ENCODE measurements at places on chromosomes 12 and 14. TPM values are rescaled to one million over a fixed set of nuclear protein-coding genes. Genes with fewer than 3 reads are reported as not detected.

DNA sequence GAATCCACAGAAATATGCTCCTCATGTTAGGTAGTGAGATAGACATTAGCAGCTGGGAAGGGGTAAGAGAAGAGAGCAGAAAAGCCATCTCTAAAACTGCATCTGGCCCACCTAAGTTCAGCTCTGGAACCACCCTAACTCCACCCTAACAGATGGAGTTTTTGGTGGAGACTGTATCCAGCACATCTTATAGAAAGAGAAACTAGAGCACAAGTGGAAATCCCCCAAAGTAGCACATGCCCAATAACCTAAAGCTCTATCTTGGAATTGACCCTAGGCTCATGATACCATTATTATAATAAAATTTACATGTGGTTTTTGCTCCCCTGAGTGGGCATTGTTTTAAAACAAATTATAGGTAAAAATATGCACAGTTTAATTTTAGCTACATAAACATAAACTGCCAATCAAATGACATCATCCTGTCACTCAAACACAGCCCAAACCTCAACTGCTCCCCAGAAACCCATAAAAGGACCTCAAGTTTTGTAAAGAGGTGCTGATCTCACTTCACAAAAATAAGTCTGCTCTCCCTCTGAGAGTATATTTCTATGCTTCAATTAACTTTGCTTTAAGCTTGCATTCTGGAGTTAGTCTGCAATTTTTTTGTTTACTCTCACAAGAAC lies 206.4 kb downstream of the PIK3C2G start:
- H3K4me1 ChIP-seq, result no peaks in the 10 kb centered on the region
- H3K27ac ChIP-seq, result no peak overlapping the region
- H3K4me3 ChIP-seq, result no peak overlapping the region
- no peaks in the 10 kb centered on the region for H3K36me3 ChIP-seq
- no peak for DNase-seq

- no peaks in the 10 kb centered on the region for H3K4me1 ChIP-seq
- peaks cover 64% of the 10 kb centered on the region for H3K36me3 ChIP-seq
- no peak overlapping the region for H3K27ac ChIP-seq
- DNase-seq, result no peak
- no peaks in the 10 kb centered on the region for H3K27me3 ChIP-seq
- H3K4me3 ChIP-seq, result no peak overlapping the region
Observed at GRCh38 chr14:67575684-67576083, 24.4 kb downstream of the PIGH start.

DNA sequence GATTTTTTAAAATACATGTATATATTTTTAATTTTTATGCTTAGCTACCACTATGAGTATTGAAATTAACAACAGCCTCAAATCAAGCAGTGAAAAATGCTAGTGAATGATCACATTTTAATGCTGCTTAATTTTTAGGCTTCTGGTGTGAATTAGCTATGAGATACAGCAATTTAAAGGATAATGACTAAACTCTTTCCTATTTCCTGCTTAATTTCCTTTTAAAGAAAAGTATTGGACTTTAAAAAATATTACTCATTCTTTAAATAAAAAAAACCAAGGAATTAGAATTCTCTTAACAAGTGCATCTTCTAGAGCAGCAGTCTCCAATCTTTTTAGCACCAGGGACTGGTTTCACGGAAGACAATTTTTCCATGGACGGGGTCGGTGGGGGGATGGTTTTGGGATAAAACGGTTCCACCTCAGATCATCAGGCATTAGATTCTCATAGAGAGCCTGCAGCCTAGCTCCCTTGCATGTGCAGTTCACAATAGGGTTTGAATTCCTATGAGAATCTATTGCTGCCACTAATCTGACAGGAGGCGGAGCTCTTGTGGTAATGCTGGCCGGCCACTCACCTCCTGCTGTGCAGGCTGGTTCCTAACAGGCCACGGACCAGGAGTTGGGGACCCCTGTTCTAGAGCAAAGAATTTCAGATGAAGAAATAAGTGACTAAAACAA lies 18.6 kb upstream of the NTN4 start:
- no peaks in the 10 kb centered on the region for H3K36me3 ChIP-seq
- H3K4me3 ChIP-seq, result no peak overlapping the region
- DNase-seq, result no peak
- H3K4me1 ChIP-seq, result peaks cover 18% of the 10 kb centered on the region
- no peak overlapping the region for H3K27ac ChIP-seq

DNA sequence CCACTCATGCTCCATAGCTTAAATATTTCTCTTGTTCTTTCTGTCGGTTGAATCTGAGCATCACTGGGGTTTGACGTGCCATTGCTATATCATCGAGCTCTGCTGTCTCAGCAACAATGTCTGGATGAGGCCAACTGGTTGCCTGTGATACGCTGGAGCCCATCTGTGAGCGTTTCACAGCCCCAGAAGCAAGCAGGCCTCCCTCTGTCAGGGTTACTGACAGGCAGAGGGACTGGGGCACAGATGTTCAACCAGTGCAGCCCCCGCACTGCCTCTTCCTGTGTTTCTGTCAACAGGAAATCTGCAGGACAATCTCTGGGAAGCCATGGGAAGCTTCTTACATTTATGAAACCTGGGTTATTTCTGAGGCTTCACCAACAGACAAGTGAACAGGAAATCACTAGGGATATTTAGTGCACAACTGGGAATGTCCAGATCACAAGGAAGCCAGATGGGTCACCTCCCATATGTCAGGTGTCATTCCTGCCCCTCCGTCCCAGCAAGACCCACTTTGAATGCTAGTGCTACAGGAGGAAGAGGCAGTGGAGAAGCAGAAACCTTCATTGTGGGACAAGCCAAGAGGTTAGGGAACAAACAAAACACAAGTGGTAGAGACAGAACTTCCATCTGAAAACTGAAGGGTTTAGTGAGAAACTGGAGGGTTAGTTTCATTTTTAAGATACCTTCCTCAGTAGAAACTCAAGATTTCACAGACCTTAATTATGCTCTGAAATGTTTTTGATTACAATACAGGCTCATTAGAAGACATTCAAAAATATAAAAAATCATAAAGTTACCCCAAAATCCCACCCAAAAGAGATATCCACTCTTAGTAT lies 24.1 kb downstream of the DMAC2L start:
- H3K36me3 ChIP-seq, result peaks cover 24% of the 10 kb centered on the region
- H3K27ac ChIP-seq, result peak overlapping the region; percentile 70
- no peaks in the 10 kb centered on the region for H3K27me3 ChIP-seq
- H3K4me1 ChIP-seq, result no peaks in the 10 kb centered on the region
- no peak for DNase-seq
- H3K4me3 ChIP-seq, result no peak overlapping the region

GRCh38 chr14:64296561-64296960 lies 2.4 kb upstream of the ESR2 start:
- no peak for DNase-seq
- H3K36me3 ChIP-seq, result no peaks in the 10 kb centered on the region
- H3K27me3 ChIP-seq, result peaks cover 33% of the 10 kb centered on the region
- H3K4me1 ChIP-seq, result peaks cover 19% of the 10 kb centered on the region

- H3K4me3 ChIP-seq, result no peak overlapping the region
- no peaks in the 10 kb centered on the region for H3K36me3 ChIP-seq
- peaks cover 67% of the 10 kb centered on the region for H3K27me3 ChIP-seq
- DNase-seq, result peak; percentile 61
- no peak overlapping the region for H3K27ac ChIP-seq
Observed at GRCh38 chr14:74932401-74932901, 9.4 kb upstream of the RPS6KL1 start.

GRCh38 chr14:105398726-105399465 lies 558 bp downstream of the TEX22 start:
- H3K27ac ChIP-seq, result peak overlapping the region; percentile 84
- H3K27me3 ChIP-seq, result no peaks in the 10 kb centered on the region
- peaks cover 14% of the 10 kb centered on the region for H3K4me1 ChIP-seq
- peaks cover 6% of the 10 kb centered on the region for H3K36me3 ChIP-seq

GRCh38 chr12:104340925-104341611 lies 37.5 kb downstream of the EID3 start:
- no peak for DNase-seq
- no peak overlapping the region for H3K4me3 ChIP-seq
- H3K27ac ChIP-seq, result no peak overlapping the region

- H3K4me1 ChIP-seq, result peaks cover 5% of the 10 kb centered on the region
- no peaks in the 10 kb centered on the region for H3K36me3 ChIP-seq
- no peak overlapping the region for H3K4me3 ChIP-seq
- no peak overlapping the region for H3K27ac ChIP-seq
- H3K27me3 ChIP-seq, result no peaks in the 10 kb centered on the region
- DNase-seq, result no peak
Observed at GRCh38 chr14:50031602-50032313, 84.6 kb downstream of the VCPKMT start.

GRCh38 chr12:112498580-112498979 lies 79.8 kb downstream of the PTPN11 start:
- peaks cover 79% of the 10 kb centered on the region for H3K36me3 ChIP-seq
- H3K27me3 ChIP-seq, result no peaks in the 10 kb centered on the region
- H3K27ac ChIP-seq, result no peak overlapping the region
- DNase-seq, result no peak

GRCh38 chr12:72209086-72209485 lies 63.1 kb upstream of the TRHDE start:
- H3K27ac ChIP-seq, result no peak overlapping the region
- DNase-seq, result no peak
- no peak overlapping the region for H3K4me3 ChIP-seq
- no peaks in the 10 kb centered on the region for H3K4me1 ChIP-seq
- no peaks in the 10 kb centered on the region for H3K36me3 ChIP-seq

DNA sequence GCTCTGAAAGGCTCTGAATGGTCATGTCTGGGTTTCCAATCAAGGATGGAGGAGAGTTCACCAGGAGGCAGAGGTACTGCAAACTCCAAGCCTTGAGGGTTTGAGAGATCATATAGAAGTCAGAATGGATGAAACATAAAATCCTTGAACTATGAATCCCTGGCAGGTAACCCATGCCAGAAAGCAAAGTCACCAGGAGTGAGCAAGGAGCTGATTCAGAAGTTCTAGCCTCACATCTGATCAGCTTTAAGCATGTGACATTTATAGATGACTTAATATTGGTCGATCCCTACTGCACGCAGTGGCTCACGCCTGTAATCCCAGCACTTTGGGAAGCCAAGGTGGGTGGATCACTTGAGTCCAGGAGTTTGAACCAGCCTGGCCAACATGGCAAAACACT lies 126.1 kb upstream of the MED13L start:
- no peaks in the 10 kb centered on the region for H3K4me1 ChIP-seq
- H3K27me3 ChIP-seq, result no peaks in the 10 kb centered on the region
- no peak overlapping the region for H3K27ac ChIP-seq
- no peaks in the 10 kb centered on the region for H3K36me3 ChIP-seq

DNA sequence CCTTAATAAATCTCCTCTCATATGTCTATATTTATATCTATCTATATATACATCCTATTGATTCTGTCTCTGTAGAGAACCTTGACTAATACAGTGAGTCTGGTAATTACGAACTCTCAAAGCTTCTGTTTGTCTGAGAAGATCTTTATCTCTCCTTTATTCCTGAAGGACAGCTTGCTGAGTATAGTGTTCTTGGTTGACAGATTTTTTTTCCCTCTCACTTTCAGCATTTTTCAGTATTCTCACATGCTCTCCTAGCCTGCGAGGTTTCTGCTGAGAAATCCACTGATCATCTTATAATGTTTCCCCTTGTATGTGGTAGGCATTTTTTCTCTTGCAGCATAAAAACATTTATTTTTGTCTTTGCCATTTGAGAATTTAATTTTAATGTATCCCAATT lies 67.1 kb downstream of the GPHN start:
- H3K4me1 ChIP-seq, result no peaks in the 10 kb centered on the region
- no peaks in the 10 kb centered on the region for H3K27me3 ChIP-seq
- H3K4me3 ChIP-seq, result no peak overlapping the region
- H3K36me3 ChIP-seq, result no peaks in the 10 kb centered on the region

- H3K27me3 ChIP-seq, result no peaks in the 10 kb centered on the region
- no peaks in the 10 kb centered on the region for H3K36me3 ChIP-seq
- H3K27ac ChIP-seq, result no peak overlapping the region
- H3K4me3 ChIP-seq, result no peak overlapping the region
- peak; percentile 81 for DNase-seq
Observed at GRCh38 chr12:106645074-106645421, 62.2 kb downstream of the RFX4 start.

DNA sequence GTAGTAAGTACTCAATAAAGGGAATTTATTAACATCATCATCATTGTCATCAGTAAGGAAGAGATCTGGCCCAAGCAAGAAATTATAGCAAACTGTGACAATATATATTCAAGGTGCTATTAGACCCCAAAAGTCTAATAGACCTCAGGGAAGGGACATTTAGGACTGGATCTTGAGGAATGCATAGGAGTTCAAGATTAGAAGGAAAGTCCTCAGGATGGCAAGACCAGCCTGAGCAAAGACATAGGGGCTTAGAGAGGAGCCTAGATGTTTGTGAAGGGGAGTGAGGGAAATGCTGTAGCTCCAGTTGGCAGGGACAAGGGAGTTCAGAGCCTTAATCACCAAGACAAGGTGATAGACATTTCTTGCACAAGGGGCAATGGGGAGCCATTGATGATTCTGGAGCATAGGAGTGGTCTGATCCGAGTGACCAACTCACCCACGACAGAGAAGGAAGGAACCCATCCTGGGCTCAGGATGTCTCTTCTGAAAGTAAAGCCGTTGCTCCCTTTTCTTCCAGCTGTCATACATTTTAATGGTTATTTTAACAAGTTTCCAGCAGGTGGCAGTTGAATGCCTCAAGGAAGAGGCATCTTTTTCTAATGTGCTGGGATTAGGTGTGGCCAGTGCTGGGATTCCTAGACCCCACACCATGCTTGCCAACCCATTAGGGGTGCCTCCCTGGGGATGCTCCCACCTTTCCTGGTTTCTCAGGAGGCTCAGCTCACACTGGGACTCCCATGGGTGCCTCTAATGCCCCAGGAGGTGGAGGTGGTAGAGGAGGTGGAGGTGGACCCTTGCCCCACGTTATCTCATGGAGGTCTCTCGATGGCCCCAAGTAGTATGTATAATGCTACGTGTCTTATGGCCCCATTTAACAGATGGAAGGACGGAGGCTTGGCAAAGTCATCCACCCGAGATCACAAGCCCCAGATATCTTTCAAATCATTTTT lies 37.8 kb downstream of the PHETA1 start:
- H3K4me1 ChIP-seq, result peaks cover 6% of the 10 kb centered on the region
- H3K4me3 ChIP-seq, result no peak overlapping the region
- H3K27me3 ChIP-seq, result peaks cover 14% of the 10 kb centered on the region
- DNase-seq, result peak; percentile 62

TGM1 gene
- total RNA-seq, result 4.7 TPM

FKBP4 gene
- 28.1 TPM for total RNA-seq

CKAP4 gene
- total RNA-seq, result 42.0 TPM

LRRIQ1 gene
- not detected for total RNA-seq

CD163L1 gene
- total RNA-seq, result 17.7 TPM

CEBPE gene
- not detected for total RNA-seq

CIT gene
- 23.3 TPM for total RNA-seq

LHX5 gene
- not detected for total RNA-seq

C3AR1 gene
- total RNA-seq, result 0.89 TPM

ACACB gene
- total RNA-seq, result 116 TPM

SIX4 gene
- total RNA-seq, result 1.8 TPM

GAS2L3 gene
- total RNA-seq, result not detected

Data from stomach (tissue), 19 donors.